ENCODE measurements at places on chromosomes 4 and X.
A peak's percentile ranks its signal among the peaks of the same experiment; 100 is the strongest.

DNA sequence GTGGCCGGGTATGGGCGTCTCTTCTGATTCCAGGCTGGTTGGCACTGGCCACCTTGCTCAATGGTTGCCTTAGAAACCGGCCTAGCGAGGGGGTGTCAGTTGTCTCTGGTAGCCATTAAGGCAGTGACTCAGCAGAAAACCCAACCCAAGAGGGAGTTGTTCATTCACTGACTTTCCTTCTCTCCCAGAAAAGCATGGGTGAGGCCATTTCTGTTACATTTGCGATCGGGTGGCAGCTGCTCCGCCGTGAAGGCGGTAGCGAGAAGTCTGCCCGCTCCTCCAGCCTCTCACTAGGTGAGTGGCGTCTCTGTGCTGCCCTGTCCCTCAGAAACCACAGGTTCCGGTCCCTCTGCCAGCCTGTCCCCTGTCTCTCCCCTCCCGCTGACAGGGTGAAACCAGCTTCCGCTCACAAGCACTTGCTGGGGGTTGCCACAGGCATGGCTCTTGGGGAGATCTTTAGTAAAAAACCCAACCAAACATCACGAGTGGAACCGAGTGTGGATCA is 17.4 kb downstream of the IRAK1 start:
- peak; percentile 84 for DNase-seq

- no peak for DNase-seq
Observed at GRCh38 chr4:24630937-24631336, 46.6 kb upstream of the DHX15 start.

- no peak for DNase-seq
Observed at GRCh38 chrX:118579417-118579816, 83.8 kb downstream of the DOCK11 start.

GRCh38 chr4:145492376-145492775 is 10.7 kb downstream of the SMAD1 start:
- no peak for DNase-seq

GRCh38 chr4:119026662-119027444 is 108.8 kb upstream of the MYOZ2 start:
- peak; percentile 31 for DNase-seq

- no peak for DNase-seq
Observed at GRCh38 chr4:187302457-187303150, 578.9 kb upstream of the FAT1 start.

- DNase-seq = no peak
Observed at GRCh38 chr4:2806390-2807355, 13.8 kb downstream of the SH3BP2 start.

- no peak for DNase-seq
Observed at GRCh38 chr4:173547889-173548288, 17.9 kb upstream of the HAND2 start.

DNA sequence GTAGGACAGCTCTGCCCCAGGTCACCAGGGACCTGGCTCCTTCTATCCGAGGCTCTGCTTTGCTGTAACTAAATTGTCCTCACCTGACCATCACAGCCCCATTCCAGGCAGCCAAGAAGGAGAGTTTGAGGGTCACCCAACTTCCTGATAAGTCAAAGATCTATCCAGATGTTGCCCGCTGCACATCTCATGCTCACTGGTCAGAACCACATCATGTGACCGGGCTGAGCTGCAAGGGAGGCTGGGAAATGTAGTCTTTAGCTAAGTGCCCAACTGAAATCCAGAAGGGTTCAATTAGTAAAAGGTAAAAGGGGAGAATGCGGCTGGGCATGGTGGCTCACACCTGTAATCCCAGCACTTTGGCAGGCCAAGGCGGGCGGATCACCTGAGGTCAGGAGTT is 18.4 kb downstream of the HMX1 start:
- no peak for DNase-seq

DNA sequence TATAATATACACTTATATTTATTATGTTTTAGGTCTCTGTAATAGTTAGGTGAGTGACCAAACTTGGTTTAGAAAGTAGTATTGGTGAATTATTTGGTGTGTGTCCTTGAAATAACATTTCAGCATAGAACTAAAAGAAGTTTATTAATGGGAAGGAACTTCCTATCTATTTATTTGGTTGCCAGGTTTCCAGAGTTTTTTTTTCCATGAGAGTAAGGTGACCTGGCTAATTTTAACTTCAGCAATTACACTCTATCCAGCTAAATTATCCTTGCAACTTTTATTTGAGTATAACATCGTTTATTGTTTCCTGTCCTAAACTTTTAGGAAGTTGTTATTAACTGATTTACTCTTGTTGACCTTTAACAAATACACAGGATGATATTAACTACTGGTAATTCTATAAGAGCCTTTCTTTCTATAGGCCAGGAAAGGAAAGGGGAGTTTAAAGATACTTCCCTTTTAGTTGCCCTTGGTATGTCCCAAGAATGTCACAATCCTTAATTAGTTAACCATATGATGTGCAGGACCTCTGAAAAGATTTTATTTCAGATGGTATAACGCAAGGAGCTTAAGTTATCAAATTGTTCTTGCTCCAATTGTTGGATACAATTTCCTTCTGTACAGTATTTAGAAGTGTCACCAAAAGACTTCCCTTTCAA is 18.9 kb downstream of the PRDM8 start:
- no peak for DNase-seq

- peak; percentile 7 for DNase-seq
Observed at GRCh38 chrX:18133605-18134004, 87.1 kb downstream of the BEND2 start.

DNA sequence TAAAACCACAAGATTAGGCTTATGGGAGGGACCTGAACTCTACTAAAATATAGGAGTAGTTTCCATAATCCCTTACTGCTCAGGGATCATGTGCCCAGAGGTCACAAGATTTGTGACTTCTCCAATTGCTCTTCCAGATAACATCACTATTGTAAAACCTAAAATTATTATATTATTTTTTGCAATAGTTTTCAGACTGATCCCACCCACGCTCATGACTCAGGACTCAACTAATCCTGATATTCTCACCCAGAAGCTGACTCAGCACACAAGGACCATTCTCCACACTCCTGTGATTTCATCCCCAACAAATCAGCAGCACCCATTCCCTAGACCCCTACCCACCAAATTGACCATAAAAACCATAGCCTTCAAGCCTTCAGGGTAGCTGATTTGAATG is 24.0 kb upstream of the RPL34 start:
- DNase-seq = no peak

GRCh38 chr4:51851937-51852290 is 9.0 kb downstream of the DCUN1D4 start:
- DNase-seq = no peak

DNA sequence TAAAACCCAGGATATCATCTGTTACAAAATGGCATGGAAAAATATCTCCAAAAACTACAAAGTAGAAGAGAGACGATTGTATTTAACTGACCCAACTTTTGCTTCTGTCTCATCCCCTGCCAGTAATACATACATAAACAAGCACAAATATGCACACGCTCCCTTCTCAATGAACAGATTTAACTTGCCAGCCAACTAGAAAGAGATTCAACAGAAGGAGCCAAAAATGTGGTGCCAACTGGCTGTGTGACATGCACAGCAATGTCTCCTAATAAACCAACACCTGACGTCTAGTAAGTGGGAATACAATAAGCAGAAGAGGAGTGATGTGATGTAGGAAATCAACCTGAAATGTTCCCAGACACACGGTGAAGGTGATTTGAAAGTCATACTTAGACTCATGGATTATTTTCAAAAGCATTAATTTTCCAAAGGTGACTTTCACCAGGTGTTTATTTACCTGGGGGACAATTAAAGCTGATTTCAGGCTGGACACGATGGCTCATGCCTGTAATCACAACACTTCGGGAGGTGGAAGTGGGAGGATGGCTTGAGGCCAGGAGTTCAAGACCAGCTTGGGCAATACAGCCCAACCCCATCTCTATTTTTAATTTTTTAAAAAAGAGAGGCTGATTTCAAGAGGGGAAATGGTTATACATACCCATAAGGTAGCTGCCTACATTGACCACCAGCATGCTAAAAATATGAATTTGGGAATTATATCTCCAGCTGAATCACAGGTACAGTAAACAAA is 33.7 kb downstream of the SH3RF1 start:
- DNase-seq = no peak

DNA sequence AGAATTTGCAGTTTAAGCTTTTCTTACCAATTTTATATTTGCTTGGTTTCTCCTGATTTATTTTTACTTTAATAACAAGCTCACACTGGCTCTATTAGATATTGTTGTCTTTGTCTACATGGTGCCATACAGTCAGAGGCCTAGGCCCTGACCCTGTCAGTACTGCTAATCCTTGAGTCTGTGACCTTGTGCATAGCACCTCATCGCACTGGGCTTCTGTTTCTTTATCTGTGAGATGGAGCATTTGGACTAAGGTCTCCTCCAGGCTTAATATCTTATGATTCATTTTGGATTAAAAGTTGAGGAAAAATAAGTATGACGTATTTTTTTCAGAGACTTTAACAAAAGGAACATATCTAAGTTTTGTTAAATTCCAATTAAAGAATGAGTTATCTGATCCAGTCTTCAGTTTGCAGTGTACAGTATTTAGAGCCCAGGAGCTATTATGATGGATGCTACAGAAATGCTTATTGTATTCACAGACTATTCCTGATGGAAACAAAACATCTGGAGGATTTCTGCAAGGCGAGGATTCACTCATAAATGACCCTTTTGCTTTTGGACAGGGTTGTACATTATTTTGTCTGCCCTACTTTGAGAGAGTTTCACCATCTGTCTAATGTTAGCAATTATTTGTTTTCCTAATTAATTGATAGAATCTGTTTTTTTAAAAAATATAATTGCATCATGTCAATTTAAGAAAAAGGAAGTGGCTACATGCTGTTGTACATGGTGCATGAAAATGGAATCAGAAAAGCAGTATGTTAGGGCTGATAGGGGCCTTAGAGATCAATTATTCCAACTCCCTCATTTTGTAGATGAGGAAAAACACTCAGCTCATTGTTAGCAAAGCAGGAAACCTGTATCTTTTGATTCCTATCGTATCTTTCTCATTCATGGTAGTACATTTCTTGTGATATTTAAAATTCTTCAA is 203.6 kb downstream of the BANK1 start:
- no peak for DNase-seq

DNA sequence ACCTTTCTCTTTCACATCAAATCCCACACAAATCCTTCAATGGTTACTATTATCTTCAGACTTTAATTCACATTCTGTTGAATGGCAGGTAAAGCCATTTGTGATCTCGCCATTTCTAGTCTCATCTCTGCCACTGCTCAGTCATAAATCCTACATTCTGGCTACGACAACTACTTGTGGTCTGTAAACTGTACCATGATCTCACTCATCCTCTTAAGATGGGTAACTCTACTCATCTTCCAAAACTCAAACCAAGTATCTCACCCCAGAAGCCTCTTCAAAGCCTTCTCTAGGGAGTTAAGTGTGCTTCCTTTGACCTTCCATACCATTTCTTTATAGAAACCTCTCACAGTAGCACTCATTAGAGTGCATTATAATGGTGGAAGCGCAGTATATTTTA is 101.8 kb downstream of the NEK1 start:
- no peak for DNase-seq

DNA sequence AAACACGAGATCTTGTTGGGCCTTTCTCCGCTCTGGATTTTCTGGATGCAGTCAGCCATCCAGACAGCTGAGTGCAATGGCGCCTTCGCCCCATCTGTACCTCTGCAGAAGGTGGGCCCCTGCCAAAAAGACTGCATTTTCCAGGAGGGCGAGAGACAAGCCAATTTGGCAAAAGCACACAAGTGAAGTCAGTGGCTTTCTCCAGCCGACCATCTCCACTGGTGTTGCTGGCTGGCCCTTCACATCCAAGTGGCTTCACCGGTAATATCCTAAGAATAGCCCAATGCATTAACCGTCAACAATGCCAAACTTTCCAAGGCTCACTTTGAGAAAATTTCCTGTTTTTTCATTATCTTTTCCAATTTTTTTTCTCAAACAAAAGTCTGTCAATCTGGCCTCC is 96.2 kb upstream of the MXRA5 start:
- no peak for DNase-seq

DNA sequence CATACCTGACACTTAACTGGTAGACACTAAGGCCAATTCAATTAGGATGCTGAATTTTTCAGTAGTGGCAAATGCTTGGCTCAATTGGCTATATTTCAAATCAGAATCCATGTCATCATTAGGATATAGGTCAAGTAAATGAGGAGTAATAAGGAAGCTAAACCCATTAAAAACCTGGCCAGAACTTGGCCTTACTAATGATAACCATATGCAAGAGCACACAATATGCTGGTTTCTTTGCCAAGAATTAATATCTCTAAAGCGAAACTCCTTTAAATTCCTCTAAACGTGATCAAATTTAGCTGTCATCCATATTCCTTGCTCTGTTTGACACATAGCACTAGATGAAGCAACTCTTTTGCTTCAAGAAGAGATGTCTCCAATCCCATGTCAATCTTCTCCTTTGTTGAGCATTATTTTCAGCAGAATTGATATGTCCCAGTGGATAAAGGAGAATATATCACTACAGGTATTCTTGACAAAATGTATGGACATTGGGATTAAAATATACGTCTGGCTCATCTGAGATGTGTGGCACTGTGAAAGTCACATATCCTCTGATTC is 206.1 kb upstream of the ANKRD50 start:
- no peak for DNase-seq

GRCh38 chrX:153829549-153829798 is 870 bp downstream of the PDZD4 start:
- DNase-seq = no peak

- DNase-seq = no peak
Observed at GRCh38 chr4:86482306-86483172, 111.6 kb upstream of the PTPN13 start.

DNA sequence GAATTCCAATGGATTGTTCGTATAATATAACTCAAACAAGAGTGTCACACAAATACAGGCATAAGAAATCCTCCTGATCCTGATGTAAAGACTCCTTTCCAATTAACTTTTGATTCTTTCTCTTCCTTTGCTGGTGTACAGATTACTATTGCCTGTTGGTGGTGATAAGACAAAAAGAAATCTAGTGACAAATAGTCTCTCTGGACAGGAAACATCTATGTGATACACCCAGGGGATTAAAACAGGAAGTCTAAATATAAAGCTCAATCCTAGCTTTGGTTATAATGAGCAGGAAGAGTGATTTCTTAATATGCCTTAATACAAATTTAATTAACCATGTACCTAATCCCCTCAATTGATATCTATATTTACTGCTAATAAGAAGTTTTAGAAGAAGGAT is 45.1 kb downstream of the ARHGEF6 start:
- DNase-seq = no peak

DNA sequence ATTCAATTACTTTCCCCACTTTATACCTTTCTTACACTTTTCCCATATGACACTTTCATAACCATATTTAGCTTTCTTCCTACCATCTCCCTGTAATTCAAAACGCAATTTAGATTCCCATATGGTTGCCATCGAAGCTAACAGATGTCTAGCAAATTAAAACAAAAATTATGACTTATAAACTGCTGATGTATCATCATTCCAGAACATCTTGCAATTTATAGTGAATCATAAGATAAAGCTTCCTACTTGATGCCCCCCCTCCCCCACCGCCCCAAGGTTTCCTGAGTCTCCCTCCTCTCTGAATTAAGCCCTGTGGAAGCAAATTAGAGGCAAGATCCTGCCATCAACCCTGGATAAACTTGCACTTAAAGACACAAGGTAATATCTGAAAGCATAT is 5.4 kb downstream of the TSPAN5 start:
- DNase-seq = no peak

- peak; percentile 17 for DNase-seq
Observed at GRCh38 chrX:153381684-153382532, 19.2 kb downstream of the PNMA6E start.
